ENCODE measurements at places on chromosomes 6 and 20. TPM values are rescaled to one million over a fixed set of nuclear protein-coding genes. Genes with fewer than 3 reads are reported as not detected.

Gene MTFR2
- total RNA-seq: 6.4 TPM

Gene PACSIN1
- not detected for total RNA-seq

Gene CCN6
- not detected for total RNA-seq

Gene DEFB125
- not detected for total RNA-seq

Gene CLPSL1
- not detected for total RNA-seq

DNA sequence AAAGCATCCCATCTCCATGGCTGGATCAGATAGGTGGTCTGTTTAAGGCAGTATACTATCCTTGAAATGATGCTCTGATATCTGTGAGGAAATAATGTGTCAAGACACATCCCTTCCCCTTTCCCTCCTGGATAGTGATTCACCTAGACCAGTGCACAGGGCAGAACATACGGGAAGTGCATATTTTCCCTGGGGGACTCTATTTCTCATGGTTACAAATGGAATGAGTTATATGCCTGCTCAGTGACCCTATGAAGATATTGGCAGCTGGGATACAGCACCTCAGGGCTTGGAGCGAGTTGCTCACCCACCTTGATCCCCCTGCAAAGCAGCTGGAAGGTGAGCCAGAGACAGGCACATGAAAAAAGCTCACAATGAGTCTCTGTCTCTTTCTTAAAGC is 67.5 kb upstream of the PRL start:
- DNase-seq: no peak

GRCh38 chr20:2420510-2420909 is 39.8 kb downstream of the TGM6 start:
- DNase-seq: no peak

DNA sequence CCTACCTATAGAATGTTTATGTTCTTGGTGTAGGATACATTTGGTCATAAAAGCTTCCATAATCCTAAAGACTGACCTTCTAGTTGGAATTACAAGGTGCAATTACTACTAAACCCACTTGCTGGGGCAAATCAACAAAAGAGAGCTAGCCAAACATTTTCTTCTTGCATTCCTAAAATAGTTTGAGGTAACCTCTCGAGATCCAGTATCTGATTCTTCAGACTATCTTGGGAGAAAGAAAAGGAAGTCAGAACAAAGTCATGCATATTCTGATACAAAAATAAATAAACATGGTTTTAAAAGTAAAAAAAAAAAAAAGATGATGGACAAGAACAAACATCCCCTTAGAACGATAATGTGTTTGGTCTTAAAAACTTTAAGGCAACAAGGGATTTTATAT is 294.2 kb upstream of the RSPO3 start:
- no peak for DNase-seq

DNA sequence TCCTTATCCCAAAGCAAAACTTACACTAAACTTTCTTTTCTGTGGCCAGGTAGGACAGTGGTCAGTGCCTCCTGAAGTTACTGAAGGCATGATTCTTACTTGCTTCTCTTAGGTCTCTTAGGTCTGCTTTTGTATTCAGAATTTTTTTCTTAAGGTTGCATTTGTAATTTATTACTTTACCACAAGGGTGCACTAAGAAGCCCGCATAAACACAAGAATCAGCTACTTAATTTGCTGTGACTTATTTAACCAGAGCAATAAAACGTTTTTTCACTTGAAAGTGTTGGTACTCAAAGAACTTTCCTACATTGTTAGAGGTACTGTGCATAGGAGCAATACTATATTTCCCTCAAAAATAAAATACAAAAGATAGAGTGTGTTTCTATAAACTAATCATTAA is 75.4 kb upstream of the LAMA2 start:
- DNase-seq: peak; percentile 27

DNA sequence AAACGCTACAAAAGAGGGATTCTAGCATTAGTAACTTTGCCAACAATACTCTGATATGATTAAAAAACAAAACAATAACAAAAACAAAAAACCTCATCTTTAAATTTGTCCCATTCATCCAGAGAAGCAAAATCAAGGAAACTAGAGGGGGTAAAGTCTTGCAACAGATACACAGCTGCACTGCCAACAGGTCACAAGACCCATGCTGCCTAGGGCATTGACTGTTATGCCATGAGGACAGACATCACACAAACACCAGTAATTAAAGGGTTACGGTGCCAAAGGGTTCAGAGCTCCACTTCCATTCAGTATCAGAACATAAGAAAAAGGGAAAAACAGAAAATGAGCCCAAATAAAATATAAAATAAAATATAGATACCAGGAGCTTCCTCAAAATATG is 1.6 kb downstream of the TBC1D20 start:
- DNase-seq: no peak

- no peak for DNase-seq
Observed at GRCh38 chr6:46381579-46381978, 109.7 kb downstream of the RCAN2 start.

DNA sequence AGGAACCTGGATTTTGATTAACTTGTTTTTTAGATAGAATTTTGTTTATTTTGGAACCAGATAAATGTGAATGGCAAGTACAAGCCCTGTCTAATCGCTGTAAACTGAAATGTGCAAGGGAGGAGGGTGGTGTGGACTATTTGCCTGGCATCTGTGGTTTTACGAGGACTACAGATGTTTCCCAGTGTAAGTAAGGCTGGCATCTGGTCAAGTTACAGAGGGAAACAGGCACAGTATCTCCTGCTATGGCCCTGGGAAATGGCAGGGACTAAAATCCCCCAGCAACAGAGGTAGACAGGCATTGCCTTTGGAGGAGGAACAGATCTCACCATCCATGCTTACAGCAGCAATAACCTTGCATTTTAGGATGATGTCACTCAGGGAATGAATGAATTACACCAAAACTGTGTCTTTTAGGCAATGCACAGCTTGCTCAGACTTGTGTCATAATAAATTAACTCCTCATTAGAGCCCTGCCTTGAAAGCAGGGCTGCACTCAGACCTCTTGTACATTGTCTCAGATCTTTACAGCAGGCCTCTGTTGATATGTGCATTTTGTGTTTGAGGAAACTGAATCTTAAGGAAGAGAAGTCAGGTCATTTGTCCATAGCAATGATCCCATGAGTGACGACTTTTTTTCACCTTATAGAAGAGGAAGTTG is 96.2 kb downstream of the TCP11 start:
- peak; percentile 84 for DNase-seq

DNA sequence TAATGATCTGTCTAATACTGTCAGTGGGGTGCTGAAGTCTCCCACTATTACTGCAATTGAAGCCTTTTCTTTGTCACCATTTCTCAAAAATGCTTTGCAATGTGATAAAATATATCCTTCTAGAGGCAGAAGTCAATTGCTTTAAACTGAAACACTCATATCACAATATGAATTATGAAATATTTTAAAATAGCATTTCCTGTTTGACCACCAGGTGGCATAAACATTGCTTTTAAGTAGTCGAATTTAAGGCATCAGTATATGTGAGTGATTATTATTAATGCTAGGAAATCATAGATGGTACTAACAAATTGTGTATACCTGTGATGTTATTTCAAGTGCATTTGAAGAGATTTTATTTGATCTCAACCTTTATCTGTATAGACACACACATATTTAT is 87.5 kb downstream of the MEI4 start:
- DNase-seq: peak; percentile 10

- DNase-seq: no peak
Observed at GRCh38 chr6:90078513-90079289, 184.4 kb downstream of the GJA10 start.

All from glomerular endothelial cell (primary cell).